Activated T-cell treated with anti-CD3 and anti-CD28 coated beads, Interleukin-2, amount 50 U/mL, for 4 hours (primary cell): ENCODE measurements at places on chromosomes 2 and 18.

GRCh38 chr2:120398051-120398995 is 52.4 kb downstream of the INHBB start:
- DNase-seq: no peak

DNA sequence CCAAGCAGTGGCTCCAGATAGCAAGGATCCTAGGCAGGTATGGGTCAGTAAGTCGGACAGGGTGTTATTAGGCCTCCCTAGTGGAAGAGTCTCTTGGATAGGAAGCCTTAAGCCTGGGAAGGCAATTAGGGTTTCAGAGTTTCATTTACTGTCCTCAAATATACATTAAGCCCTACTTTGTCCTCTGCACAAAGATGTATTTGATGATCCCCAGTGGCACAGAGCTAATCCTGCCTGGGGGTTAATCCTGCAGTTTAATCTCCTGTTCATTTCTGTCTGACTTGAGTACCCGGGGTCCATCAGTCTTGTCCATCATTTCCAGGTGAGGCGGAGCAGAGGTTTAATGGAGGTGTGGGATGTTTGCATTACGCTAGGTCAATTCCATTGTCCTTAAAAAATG is 62.0 kb downstream of the MTCL1 start:
- no peak for DNase-seq

GRCh38 chr2:43458014-43458628 is 137.7 kb downstream of the THADA start:
- DNase-seq: no peak

DNA sequence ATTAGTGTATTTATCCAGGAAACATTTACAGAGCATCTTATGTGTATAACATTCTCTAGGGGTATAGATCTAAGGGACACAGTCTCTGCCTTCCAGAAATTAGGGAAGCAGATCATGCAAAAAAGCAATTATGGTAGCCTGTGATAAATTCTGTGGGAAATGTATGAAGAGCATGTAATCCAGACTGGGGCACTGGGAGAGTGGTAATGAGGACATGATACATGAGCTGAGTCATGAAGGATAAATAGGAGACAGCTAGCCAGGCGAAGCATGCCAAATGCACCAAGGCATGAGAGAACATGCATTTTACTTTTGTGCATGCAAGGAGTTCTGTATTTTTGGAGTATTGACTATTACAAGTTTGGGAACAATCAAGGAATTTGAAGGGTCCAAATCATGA is 8.9 kb upstream of the RPRM start:
- DNase-seq: no peak

- DNase-seq: no peak
Measured at GRCh38 chr2:56834686-56835085, 650.9 kb downstream of the CCDC85A start.
